ENCODE measurements at places on chromosomes 12 and 14.

DNA sequence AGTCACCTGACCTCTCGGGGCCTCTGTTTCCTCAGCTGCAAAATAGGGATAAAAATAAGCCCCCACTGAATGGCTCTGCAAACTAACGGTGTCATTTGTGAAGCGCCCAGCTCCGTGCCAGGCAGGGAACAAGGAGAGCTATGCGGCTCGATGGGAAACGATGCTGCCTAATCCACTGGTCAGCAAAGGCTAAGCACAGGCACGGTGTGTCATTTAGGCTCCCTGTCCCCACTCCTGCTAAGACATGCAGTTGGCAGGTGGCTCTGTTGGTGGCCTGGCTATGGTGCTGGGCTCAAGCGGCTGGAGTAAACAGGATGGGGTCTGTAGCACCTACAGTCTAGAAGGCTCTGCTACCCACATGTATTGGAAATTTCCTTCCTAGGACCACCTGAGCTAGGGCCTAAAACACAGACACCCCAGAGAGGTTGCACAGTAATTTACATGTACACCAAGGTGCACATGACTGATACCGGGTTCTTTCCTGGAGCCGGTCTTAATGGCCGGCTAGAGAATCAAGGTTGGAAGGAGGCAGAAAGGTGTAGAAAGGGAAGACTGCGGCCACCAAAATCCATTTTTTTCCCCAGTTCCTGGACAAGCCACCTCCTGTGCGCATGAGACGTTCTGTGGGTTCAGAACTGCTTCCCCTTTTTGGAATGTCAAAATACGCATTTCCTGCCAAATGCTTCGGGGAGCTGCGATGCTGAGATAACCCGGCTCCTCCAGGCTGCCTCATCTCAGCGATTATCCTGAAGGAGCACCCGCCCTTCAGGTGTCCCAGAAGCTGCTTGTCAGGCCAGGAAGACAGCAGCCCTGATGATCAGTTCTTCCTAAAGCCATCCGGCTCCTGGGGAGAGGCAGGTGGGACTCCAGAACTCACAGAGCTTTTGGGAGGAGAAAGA is 1.0 kb downstream of the CACNA2D4 start:
- no peak for DNase-seq

DNA sequence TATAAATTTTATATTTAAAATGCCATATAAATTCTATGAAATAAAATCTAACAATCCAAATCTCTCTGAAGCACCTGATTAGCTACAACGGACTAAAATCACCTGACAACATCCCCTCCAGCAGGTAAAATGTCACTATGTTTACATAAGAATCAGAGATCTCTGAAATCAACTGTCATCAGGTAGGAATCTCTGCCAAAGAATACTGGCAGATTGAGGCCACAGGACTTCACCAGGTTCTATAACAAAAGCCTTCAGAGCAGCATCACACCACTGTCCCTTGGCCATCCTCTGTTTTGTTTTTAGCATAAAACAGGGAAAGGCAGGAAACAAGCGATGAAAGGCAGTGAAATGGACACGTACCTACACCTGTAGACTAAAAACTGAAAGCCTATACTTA is 22.1 kb downstream of the FGD6 start:
- no peak for DNase-seq

- DNase-seq, result no peak
Observed at GRCh38 chr14:71739273-71739990, 192.8 kb upstream of the RGS6 start.

DNA sequence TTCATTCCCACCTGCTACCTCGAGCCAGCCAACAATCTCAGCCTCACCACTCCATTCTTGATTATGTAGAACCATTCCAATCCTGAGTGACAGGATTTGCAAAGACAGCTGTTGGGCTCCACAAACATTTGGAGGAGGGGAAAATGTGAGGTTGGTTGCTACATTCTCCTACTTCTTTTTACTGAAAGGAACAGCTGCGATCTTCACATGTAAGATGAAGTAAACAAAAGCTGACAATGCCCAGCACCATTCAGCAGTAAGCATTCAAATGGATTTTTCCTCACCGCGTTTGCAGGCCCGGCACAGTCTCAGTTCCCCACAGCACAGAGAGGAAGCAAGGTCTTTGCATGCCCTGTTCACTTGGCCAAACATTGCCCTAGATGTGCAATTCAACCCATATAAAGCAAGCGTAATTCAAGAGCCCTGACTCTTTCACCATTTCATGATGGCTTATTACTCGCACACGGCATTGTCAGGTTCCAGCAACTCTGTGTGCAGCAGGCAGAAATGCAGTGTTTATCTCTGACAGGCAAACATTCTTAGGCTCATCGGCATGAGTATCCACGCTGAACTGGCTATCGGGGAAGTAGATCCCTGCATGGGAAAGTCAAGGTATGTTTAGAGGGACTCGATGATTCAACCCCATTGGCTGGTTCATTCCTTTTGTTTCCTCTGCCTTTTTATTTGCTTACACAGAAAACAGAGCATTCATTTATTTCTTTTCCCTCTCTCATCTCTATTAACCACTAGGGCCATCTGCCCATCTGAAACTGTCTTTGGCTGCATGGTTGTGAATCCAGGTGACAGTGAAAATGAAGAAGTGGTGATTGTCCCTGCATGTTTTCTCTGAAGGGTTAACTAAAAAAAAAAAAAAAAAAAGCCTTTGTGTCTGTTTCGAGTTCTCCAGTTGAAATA is 236.1 kb upstream of the PLEKHG7 start:
- DNase-seq, result no peak

DNA sequence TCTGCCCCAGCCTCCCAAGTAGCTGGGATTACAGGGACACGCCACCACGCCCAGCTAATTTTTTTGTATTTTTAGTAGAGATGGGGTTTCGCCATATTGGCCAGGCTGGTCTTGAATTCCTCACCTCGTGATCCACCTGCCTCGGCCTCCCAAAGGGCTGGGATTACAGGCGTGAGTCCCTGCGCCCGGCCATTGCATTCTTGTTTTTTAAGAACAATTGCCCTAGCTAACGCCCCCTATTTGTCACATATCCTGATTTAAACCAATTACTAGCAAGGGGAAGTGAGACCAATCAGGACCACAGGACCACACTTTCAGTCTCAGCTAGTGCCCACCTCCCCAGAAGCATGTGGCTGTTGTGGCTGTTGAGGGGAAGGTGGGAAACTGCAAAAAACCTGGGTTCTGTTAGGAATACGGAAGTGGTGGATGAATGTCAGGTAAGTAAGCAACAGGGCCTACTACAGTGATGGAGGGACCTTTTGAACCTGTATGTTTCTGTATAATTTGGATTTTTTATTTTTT is 37.8 kb upstream of the NFYB start:
- no peak for DNase-seq

GRCh38 chr14:68884031-68885030 is 91.5 kb upstream of the ZFP36L1 start:
- DNase-seq, result peak; percentile 45

DNA sequence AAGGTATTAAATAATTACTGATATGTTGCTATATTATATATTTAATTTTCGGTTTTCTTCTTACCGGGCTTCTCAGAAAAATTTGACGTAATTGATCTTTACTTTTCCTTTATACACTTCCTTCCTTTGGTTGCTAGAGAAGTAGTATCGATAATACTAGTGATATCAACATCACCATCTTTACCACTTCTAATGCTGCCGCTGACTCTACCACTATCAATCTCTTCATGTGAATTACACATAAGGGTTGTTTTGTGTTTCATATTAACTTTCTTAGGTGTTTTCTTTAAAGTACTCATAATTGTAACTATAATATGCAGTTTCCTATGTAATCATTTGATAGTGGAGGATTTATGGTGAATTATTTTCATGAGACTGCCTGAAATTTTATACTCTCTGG is 30.9 kb upstream of the KLRF1 start:
- DNase-seq, result no peak

DNA sequence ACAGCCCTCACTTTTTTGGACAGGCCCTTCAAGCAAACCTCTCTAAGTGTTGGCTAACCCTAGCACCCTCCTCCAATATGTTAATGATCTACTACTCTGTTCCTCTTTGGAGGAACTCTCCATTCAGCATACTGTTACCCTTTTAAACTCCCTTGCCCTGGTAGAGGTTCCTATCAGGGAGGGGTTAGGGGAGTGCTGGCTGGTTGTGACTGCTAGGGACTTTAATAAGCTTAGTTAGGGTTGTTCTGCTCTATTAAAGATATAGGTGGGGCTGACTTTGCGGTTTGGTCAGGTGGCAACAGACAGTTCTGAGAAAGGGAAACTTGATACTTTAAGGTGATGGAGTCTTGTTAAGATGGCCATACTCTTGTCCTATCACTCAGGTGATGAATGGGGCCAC is 301.5 kb upstream of the FBXO33 start:
- no peak for DNase-seq

GRCh38 chr14:99749763-99750715 is 43.2 kb upstream of the EML1 start:
- DNase-seq, result no peak

DNA sequence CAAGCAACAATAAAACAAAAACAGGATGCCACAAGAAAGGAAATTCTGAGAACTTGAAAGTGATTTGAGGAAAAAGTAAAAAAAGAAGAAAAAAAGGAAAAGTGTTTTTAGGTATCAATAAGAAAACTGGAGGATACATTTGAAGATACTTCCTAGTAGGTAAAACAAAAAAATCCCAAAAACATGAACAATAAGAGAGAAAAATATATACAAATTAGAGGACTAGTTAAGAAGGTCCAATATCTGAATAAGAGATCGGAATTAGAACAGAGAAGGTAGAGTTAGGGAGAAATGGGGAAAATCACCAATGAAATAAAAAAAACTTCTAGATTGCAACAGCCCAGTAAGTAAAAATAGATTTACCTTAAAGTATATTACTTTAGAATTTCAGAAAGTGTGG is 8.8 kb downstream of the DEPDC4 start:
- DNase-seq, result no peak

GRCh38 chr12:117875744-117876435 is 92.9 kb downstream of the KSR2 start:
- no peak for DNase-seq

DNA sequence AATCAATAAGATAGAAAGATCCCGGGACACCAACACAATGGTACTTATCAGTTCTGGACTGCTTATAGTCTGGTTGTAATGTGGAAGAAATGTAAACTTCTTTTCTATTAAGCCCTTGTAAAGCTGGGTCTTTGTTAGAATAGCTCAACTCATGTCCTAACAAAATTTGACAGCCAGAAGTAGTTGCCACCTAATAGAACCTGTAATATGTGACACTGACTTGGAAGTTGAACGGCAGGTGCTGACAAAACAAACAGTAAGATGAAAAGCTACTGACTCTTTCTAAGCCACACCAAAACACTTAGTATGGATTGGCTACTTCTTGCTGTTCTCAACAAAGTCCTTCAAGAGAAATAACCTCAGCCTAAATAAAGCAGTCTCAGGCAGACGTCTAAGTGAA is 56.6 kb downstream of the KIF21A start:
- no peak for DNase-seq

DNA sequence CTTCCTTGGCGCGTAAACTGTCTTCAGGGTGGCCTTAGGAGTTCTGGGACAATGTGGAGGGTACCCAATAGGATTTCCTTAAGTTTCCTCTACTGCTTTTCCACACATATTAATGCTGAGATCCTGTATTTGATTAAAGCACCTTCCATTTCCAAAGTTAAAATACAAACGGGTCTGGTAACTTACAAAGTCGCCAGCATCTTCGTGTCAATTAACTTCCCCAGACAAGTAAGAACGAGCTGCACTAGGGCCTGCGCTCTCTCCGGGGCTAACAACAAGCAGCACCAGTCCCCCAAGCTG is 130.9 kb downstream of the NDUFA12 start:
- DNase-seq, result no peak

GRCh38 chr12:53997204-53998109 is 2.5 kb upstream of the HOXC9 start:
- DNase-seq, result no peak

GRCh38 chr14:23432102-23432925 is 3.1 kb downstream of the MYH7 start:
- no peak for DNase-seq

GRCh38 chr14:26319139-26319864 is 278.5 kb downstream of the NOVA1 start:
- no peak for DNase-seq

DNA sequence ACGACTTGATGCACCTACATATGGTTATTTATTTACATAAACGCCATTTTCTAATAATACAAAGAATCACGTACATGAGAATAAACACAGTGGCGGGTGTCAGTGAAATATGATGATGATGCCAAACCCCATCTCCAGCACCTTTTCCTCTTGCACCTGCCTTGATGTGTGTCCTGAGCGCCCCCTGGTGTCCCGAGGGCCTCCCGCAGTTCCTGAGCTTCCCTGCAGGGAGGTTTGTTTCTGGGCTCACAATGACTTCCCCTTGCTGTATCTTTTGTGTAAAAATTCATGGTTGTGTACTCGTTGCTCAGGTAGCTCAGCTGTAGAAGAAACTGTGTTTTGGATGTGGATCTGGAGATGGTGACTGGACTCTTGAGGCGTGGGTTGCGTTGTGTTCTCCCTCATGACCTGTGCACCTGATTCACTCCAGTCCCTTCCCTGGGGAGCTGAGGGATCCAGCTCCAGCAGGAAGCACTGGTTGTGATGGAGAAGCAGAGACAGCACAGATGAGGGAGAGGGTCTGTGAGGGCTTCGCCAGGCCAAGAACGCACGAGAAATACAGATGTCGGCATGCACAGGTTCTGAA is 1037.8 kb downstream of the TMEM121 start:
- no peak for DNase-seq

DNA sequence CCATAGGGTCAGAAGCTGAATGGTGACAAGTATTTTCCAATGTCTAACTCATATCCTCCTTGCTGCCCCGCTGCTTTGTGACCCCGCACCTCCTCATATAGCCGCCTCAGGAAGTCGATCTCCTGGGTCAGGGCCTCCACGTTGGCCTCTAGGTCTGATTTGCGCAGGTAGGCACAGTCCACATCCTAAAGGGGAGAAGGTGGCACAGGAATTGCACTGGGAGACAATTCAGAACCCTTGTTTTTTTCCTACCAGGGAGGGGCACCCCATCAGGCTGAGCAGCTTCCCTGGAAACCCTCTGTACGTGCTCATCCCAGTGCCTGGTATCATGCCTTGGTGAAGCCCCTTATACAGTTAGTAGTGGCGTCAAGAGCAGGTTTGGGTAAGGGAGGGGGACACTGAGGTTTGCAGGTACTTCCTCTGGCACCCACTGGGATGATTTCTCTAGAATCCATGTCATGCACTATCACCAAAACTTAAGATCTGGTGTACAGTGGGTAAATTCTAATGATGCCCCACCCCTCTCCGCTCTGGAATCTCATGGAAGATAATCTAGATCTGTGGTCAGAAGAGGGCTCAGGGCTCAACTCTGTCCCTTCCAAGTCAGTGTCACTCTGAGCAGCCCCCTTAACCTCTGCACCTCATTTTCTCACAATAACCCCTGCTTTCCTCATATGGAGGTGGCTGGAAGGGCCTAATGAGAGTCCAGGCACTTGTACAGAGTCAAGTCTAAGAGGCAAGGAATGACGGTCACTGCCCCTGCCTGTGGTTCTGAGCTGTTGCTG is 20.1 kb upstream of the KRT86 start:
- DNase-seq, result no peak

- DNase-seq, result no peak
Observed at GRCh38 chr12:53004582-53004981, 1.7 kb upstream of the EIF4B start.

GRCh38 chr12:2749580-2749979 is 45.2 kb upstream of the FKBP4 start:
- DNase-seq, result no peak

GRCh38 chr12:2120982-2121758 is 68.4 kb downstream of the CACNA1C start:
- no peak for DNase-seq

- DNase-seq, result no peak
Observed at GRCh38 chr12:124588751-124589267, 21.4 kb upstream of the NCOR2 start.

Measured in fibroblast of skin of left biceps (primary cell).